Fibroblast of the aortic adventitia (primary cell): ENCODE measurements at places on chromosomes 3 and 15. TPM values are rescaled to one million over a fixed set of nuclear protein-coding genes. Genes with fewer than 3 reads are reported as not detected.

GP9 gene
- total RNA-seq, result not detected in 2 replicates

RAD54L2 gene
- 19.2 and 20.2 TPM in 2 replicates for total RNA-seq

DNA sequence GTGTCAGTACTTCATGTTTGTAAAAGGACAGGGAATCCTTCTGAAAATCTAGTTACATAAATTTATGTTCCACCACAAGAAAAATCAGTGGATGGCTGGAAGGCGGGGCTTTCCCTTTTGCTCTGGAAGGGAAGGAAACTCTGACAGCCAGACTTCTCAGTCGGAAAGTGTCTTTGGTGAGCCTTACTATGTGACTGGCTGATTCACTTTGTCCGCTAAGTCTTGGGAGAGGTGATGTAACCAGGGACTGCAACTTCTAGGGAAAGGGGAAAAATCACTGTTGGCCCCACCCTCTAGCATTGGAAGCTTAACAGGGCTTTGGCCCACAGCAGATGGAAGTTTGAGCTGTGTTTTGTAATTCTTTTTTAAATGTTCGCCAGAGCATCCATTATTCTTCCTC, 281.4 kb upstream of the CTDSPL start:
- DNase-seq, result peak; percentile 12

GCSAM gene
- not detected in 2 replicates for total RNA-seq

SNTN gene
- not detected in 2 replicates for total RNA-seq

INTS14 gene
- 31.7 and 38.3 TPM in 2 replicates for total RNA-seq

ISLR gene
- 163 and 243 TPM in 2 replicates for total RNA-seq

SYNPR gene
- total RNA-seq, result not detected in 2 replicates

FEZF2 gene
- not detected in 2 replicates for total RNA-seq

GRCh38 chr3:123693584-123694190, 108.8 kb upstream of the HACD2 start:
- DNase-seq, result no peak

DNA sequence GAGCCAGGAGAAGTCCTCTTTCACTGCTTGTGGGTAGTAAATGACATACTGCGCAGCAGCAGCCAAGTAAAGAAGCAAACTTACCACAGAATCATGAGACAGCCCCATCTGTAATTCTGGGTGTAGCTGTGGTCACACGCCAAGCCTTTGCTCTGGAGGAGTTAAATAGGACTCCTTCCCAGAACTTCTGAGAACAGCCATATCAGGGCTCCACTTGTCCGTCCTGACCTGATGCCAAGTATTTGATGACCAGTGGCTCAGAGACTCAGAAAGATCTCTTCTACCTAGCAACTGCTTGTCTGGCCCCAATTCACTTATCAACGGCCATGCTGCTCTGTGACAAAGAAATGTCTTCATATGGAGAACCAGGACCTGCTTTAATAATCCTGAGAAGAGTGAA, 20.6 kb upstream of the GOLIM4 start:
- DNase-seq, result peak; percentile 87

DNA sequence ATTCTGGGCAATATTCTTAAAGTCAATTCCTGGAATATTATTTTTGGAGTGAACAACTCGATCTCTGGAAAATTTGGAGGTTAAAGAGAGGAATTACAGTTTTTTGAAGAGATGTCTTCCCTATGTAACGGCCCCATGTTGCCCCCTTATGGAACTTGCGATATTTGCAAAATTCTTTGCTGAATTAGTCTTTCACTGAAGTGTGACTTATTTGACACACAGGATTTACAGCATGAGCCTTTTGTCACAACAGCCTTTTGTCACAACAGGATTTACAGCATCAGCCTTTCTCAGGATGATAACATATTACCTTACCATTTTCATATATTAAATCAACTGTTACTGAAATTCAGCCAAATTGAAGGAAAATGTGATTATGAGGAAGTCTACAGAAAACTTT, 37.8 kb upstream of the SPTSSB start:
- peak; percentile 70 for DNase-seq

- DNase-seq, result no peak
These were observed 129.7 kb upstream of the TPM1 start for GRCh38 chr15:62912808-62913207.
